Hematopoietic multipotent progenitor cell treated with erythropoietin and hydrocortisone succinate and interleukin-3 and kit ligand, for 4 days (in vitro differentiated cells): ENCODE measurements at places on chromosomes 3 and 15.
A peak's percentile ranks its signal among the peaks of the same experiment; 100 is the strongest.

- DNase-seq, result no peak
These were observed 28.5 kb downstream of the PTPN23 start for GRCh38 chr3:47409284-47409683.

- DNase-seq, result no peak
These were observed 24.6 kb upstream of the LRRFIP2 start for GRCh38 chr3:37198996-37199395.

DNA sequence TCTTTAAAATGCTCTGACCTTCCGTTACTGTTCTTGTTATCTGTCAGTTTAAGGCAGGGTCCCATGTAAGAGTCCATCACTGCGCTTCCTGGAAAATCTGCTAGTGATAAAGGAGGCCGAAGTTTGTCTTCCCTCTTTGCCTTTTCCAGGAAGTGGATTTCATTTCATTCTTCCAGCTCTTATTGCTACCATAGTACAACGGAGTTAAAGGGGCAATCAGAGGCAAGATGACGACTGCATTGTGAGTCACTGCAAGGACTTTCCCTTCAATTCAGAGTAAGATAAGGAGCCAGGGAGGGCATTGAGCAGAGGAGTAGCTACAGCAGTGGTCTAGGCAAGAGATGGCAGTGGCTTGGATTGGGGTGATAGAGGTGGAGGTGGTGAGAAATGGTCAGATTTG is 17.2 kb upstream of the DET1 start:
- no peak for DNase-seq

DNA sequence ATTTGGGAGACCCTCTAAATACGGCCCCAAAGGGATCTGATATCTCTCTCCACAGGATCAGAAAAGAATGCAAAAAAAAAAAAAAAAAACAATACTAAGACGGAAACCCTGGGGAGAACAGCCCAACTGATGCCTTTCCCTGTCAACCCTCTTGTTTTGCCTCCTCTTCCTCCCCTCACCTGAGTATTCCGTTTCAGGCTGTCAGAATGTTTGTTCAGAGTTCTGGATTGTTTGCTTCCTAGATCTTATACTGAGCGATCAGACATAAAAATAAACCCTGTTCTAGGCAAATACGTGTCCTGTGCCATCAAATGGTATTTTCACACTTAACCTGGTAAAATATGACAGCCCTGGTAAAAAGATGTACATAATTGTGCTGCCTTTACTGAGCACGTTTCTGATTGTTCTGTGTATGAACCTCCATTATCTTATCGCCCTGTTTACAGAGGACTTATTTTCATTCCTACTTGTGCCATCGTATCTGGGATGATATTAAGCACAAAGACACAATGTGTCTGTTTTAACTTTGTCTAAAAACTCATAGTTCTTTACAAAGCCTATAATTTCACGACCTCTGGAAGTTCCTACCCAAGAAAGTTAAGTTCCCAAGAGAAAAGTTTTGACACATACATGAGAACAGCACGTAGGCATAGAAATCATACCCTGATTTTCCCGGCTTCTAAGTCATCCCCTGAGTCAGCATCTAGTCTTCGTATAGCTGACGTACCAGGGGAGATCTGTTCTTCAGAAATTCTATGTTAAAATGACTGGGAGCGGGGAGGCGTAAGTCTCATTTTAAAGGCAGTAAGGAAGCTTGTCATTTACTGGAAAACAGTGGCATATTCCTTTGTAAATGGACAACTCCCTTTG is 856 bp downstream of the ZBTB38 start:
- DNase-seq, result no peak

GRCh38 chr3:41369838-41370237 is 170.5 kb downstream of the CTNNB1 start:
- no peak for DNase-seq

- DNase-seq, result no peak
These were observed 97.8 kb upstream of the TBL1XR1 start for GRCh38 chr3:177295116-177295515.

DNA sequence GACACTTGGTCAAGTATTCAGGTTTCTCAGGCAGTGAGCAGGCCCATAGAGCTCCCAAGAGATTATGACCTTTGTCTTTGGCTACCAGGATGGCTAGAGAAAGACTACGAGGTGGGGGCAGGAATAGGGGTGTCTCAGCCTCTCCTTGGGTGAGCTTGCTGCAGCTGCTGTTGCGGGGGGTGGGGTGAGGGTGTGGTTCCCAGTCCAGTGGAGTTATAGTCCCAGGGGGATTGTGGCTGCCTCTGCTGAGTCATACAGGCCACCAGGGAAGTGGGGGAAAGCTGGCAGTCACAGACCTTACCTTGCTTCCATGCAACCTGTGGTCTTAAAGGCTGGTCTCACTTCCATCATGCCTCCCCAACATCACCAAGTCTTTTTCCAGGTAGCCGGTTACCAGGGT is 31.7 kb downstream of the ATP2C1 start:
- DNase-seq, result peak; percentile 33

DNA sequence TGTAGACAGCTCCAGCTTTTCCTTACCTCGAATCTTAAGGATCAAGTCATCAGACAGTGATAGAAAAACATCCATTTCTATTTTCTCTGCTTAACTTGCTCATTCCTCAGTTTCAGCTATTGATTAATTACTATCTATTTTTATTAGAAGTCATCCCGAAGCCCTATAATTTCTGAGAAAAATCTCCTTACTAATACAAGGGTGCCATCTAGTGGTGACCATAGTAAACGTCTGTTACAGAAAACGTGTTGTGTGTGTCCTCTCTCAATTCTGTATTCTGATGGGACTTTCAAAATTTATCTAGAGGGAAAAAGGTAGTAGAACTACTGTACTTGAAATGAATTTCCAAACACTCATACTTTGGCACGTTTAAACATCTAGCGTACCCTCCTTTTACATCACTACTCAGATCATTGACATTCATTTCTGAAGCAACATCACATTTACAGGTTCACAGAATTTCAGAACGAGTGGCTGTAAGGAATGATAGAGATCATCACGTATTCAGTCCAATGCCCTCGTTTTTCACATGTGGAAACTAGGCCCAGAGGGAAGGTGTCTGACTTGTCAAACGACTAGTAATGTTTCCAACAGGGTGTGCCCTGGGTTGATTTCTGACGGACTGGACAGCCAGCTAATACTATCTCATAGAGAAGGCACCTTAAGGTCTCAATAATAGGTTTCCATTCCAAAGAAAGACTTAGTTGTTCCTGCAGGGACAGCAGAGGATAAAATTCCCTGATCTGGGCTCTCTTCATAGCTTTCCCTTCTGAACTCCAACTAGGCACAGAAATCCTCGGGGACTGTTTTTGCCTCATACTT is 25.6 kb downstream of the HACD2 start:
- DNase-seq, result peak; percentile 81
